NCI-H187 (cell line): ENCODE measurements at places on chromosomes 3 and 15.

- no peak for DNase-seq
These were observed 96.0 kb upstream of the PPP2R3A start for GRCh38 chr3:135869439-135870105.

GRCh38 chr15:66169023-66169422, 84.5 kb downstream of the MEGF11 start:
- no peak for DNase-seq

DNA sequence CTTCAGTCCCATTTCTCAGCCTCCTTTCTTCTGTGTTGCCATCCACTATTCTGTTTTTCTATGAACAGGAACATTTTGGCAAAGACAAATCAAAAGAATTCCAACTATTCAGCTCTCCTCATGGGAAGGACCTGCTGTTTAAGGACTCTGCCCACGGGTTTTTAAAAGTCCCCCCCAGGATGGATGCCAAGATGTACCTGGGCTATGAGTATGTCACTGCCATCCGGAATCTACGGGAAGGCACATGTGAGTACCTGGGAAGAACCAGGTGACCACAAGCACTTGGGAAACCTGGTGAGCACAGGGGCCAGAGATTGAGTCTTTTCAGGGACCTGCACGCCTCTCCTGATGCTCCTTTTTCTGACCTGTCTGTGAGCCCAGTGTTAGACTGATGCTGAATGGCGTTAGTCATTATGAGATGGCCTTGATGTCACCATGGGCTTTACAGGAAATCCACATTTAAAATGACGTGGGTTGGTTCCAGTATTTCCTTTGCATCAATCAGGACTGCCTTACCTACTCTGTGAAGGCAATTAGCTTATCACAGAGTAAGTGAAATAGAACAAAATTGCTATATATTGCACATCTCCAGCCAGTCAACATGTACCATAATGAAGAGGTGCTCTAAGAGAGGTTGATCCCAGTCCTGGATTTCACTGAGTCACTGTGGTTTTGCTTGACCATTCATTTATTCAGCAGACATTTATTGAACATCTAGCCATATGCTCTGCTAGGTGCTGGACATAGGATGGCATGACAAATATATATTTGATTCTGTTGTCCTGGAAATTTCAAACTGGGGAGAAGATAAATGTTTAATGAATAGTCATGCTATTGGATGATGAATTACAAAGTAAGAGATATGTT, 11.7 kb downstream of the TF start:
- DNase-seq = no peak

DNA sequence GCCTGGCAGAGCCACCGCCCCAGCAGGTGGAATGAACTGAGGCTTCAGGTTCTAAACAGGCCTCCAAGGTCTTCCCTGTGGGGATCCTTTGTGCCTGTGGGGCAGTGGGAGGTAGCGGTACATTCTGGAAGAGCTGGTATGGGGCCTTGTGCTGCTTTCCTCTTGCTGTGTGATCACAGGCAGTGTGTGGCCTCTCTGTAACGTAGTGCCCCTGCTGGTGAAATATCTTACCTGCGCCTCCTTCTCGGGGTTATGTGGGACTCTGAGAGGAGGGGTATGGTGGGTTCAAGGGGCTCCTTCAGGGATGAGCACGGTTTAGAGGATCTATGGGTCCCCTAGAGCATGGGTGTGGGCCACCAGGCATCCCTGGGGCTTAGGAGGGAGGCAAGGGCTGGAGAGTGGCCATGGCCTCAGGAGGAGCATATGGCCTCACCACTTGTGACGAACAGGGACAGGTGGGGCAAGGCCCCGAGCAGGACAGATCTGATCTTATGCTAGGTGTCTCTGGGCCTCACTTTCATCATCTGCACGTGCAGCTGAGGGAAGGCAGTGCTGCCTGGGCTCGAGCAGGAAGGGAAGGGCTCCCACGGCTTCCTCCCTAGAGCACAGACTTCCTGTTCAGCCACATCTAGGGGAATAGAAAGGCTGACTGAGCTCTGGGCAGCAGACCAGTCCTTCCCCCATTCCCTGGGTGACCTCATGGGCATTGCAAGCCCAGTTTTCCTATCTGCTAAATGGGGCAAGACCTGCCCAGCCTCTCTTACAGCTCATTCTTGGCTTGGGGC, 1.9 kb upstream of the ALS2CL start:
- DNase-seq = no peak

GRCh38 chr3:99902091-99902490, 84.4 kb downstream of the CMSS1 start:
- DNase-seq = no peak

DNA sequence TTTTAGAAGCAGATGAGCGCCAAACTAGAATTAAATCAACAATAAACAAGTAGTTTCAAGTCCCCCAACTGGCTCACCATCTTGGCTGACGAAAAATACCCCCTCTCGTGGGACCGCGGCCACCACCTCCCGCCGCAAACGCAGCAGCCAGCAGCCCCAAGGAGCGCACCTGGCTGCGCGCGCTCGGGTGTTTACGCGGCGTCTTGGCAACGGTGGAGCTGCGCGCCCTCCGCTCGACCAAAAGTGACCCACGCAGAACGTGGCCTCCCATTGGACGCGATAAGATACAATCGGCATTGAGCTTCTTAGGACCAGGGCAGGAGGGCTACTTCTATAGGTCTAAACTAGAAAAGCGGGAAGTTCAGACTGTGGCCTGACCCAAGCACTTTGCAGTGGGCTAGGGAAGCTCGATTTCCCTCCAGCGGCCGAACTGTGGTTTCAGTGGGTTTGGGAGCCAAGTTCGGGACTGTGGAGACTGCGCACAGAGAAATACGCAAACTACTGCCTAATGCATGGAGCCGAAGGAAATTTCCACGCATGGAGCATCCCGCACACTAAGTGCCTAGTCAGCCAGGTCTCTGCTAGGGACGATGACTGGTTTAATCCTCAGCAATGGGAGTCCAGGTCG, at the start of gene MNS1:
Gene MNS1 (minus strand): TSS at position 245 of the 628 bp plus-strand sequence. CDS start 165 bp downstream, at position 80.
- peak; percentile 59 for DNase-seq

DNA sequence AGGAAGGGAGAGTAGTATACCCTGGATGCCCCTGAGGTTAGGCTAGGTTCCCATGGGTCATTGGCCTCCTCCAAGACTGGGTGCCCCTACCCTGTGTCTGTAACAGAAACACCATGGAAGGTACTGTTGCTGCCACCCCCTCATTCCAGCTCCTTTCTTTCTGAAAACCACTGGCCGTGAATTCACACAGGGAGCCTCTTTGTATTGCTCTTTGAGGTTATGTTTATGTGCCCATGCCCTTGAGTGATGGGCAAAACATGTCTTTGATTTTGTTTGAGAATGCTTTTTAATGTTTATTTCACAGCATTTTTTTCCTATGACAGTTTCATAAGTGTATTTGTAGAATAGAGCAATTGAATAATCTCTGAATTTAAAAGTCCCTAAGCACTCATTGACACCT, 79.7 kb downstream of the RARB start:
- DNase-seq = no peak

DNA sequence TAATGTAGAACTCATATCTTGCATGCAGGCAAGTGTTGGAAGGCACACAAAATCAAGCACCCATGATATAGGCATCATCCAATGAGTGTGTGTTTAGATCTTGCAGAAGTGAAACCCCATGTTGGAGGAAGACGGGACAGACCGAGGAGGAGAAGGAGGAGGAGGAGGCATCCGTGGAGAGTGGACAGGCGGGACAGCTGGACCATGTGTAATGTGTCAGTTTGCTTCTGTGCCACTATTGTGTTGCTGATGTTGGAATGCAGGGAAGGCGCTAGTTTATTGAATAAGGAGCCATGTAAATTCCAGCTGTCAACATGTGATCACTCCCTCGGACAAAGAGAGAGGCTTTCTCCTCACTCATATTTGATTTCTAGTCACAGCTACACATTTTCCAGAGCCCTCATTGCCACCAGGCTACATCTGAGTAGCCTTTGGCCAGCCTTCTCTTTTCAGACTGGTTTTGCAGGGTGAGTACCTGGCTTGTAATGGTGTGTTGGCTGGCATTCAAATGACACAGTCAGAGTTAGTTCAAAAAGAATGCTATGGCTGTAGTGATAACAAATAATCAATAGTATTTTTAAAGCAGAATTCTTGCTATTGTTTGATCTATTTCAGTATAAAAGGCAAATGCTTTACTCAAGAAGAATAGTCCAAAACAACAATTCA, 1037.6 kb upstream of the NR2F2 start:
- DNase-seq = no peak

GRCh38 chr3:114697401-114697800, 403.6 kb downstream of the TIGIT start:
- DNase-seq = no peak

- no peak for DNase-seq
These were observed 630.8 kb upstream of the KCNMB2 start for GRCh38 chr3:177905173-177906125.

GRCh38 chr3:108835101-108835500, 12.5 kb downstream of the TRAT1 start:
- no peak for DNase-seq

DNA sequence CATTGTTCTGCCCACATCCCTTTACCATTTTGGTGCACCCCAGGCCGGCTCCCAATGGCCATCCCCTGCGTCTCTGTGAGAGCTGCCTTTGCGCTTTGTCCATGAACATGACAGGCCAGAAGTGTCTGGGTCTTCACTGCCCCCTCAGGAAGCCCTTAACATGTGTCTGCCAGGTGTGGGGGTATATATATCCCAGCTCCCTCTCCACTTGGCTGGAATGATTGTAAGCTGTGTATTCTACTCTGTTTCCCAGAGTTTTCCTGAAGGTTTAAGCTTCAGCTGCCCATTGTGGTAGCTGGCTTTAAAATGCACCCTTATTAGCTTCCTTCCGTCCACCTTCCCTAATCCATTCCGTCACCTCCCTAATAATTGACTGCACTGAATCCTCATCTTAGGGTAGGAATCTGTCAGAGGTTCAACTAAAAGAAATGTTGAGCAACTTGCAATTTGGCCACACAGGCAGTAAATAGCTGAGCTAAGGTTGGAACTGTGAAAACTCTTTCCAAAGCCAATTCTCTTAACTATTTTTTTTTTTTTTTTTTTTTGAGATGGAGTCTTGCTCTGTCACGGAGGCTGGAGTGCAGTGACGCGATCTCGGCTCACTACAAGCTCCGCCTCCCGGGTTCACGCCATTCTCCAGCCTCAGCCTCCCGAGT, 30.4 kb upstream of the UBE2E1 start:
- no peak for DNase-seq

GRCh38 chr15:81894061-81894460, 151.8 kb downstream of the MEX3B start:
- DNase-seq = no peak

- no peak for DNase-seq
These were observed 46.2 kb upstream of the MAGEF1 start for GRCh38 chr3:184758056-184758455.

- no peak for DNase-seq
These were observed 19.6 kb upstream of the CPOX start for GRCh38 chr3:98612996-98613517.

- DNase-seq = no peak
These were observed 211.6 kb downstream of the P3H2 start for GRCh38 chr3:189909139-189909538.

DNA sequence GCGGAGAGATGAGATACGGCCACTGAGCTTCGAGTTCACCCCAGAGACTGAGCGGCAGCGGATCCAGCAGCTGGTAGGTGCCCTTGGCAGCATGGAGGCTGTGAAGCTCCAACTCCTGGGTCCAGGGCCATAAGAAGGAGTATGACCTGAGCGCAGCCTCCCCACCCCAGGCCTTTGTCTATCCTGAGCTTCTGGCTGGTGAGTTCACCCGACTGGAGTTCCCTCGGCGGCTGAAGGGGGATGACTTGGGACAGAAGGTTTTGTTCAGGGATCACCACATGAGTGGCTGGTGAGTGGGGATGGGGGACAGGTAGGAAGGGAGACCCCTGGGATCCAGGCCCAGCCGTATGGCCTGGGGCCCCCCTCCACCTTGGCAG, 2.6 kb downstream of the PPM1M start:
- no peak for DNase-seq

GRCh38 chr3:15271785-15272381, 60.5 kb downstream of the SH3BP5 start:
- DNase-seq = no peak

DNA sequence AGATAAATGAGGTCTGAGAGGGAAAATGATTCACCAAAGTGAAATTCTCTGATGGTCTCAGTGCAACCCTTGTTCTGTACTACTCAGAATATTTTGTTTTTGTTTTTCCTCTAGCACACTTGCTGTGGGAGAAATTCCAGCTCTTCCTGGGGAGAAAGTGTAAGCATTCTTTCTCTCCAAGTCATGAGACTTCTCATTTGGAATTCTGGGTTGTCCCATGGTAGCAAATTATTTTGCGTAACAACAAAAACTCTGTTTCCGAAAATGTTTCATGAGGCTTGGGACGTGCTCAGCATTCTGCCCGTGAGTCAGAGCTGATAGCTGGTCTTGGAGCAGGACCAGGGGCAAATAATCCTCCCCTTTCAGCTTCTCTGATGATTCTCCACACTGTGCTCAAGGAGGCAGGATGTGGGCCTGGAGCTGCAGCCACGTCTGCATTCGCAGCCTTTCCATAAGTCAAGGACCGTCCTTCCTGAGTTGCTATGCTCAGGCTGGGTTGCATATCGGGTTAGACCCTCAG, 70.3 kb downstream of the SENP2 start:
- DNase-seq = no peak

DNA sequence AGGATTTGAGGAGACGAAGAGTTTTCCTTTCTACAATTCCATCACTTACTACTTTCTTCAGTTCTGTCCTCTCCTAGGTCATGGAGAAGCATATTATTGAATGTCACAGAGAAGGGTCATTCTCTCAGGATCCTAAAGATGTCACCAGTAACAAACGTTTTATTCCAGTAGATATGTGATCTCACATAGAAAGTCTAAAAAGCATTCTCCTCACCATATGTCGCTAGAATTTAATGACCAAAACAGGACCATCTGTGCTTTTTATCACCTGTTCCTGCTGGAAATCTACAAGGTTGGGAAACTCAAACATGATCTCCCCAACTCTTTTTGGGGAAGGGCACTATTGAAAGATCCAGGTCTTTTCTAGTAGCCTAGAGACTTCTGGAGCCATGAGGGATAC, 24.0 kb upstream of the FRMD5 start:
- DNase-seq = no peak

GRCh38 chr15:92989470-92989869, 89.3 kb downstream of the CHD2 start:
- DNase-seq = no peak

GRCh38 chr3:126616931-126617330, 38.0 kb downstream of the TXNRD3 start:
- DNase-seq = no peak

GRCh38 chr3:107574650-107575049, 51.9 kb downstream of the BBX start:
- DNase-seq = no peak

DNA sequence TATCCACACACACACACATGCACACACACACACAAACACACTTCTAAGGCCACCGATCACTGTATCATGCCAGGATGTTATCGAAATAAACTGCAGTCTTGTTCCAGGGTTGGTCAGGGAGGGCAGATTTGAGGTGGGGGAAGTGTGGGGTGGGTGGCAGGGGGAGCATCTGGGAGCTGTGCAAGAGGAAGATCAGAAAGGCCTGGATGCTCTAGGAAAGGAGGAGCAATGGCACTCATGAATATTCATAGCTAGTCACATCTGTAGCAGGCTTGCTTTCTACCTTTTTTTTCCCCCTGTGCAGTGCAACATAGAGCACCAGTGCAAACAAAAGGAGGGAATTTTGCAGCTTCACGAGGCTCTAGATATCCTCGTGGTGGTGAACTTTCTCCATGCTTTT, 84.9 kb downstream of the MEIS2 start:
- no peak for DNase-seq
